ENCODE measurements at places on chromosomes 4 and X.
A peak's percentile ranks its signal among the peaks of the same experiment; 100 is the strongest.

DNA sequence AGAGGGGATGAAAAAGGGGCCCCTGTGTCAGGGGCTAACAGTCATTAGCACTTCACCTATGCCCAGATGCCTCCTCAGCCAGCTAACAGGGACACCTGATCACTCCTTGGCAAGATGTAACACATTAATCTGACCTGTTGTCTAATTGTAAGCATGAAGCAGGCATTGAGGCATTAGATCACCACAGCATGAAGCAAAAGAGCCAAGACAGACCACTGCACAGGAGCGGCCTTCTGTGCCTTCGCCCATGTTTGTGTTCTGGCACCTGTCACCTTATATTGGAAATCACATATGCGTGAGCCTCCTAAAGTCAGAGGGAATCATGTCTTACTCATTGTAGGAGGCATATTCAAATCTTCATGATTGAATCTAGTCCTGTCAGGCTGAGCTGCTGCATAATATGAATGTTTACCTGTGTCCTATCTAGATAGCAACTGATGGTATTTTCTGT, 48.4 kb downstream of the PTTG2 start:
- DNase-seq, result no peak

DNA sequence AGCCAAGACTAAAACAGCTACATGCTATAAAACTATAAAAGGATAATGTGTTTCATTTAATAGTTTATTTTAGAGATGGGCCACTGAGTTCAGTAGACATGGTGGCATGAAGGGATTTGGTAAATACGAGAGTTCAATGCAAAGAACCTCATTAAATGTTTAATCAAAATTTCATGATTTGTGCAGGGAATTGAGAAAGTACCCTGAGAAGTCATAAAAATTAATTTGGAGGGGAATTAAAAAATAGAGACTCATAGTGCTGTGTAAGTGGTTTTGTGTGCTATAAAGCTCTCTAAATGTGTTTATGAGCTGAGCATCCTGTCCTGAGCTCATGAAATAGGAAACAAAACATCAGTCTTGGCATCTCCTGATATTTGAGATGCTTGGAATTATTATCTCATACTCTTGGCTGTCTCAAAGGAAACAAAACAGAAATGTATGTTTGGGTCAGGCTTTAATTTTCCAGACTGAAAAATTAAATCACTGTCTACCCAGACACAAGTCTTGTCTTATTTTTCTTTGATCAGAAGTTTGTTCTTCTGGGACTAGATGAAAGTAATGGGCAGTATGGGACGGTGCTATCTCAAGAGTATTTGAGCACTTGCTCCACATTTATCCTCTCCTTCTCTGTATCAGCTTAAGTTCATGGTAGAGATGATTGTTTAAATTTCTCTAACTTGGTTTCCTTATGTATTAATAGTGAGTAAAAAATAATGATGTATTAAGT, 38.0 kb upstream of the EMCN start:
- DNase-seq, result peak; percentile 87

DNA sequence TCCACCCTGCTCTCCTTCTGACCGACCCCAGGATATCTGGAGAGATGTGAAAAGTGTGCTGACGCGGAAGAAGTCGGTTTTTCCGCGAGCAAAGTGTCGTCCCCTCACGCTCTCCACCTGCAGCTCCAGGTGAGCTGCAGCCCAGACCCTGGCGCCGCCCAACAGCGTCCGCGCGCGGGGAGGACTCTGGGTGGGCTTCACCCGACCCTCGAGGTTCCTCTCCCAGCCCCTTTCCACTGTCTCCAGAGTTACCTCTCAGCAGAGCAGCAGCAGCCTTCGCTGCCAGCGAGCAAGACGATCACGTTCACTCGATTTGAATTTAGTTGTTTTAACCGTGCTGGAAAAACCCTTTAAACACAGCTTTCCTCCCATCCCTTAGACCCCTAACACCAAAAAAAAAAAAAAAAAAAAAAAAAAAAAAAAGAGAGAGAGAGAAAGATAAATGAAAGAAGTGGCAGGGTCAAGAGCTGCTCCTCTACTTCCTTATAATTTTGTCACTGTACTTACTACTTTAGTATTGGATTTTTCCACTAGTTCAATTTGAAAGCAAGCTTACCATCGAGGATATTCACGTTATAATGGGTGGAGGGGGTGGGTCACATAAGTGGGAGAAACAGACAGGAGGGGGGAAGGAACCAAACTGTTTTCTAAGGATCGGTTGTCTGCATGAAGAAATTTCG, 758 bp upstream of the NR3C2 start:
- DNase-seq, result peak; percentile 4

- DNase-seq, result peak; percentile 92
Measured at GRCh38 chr4:26074712-26075430, 160.9 kb downstream of the SMIM20 start.

- DNase-seq, result no peak
Measured at GRCh38 chr4:28232376-28232775, 1371.7 kb downstream of the STIM2 start.

- no peak for DNase-seq
Measured at GRCh38 chrX:45001048-45001447, 128.1 kb downstream of the KDM6A start.

All from skin of body (tissue), 3 donors.